ENCODE measurements at places on chromosomes 1 and 21.

- DNase-seq, result no peak
These were observed 8.6 kb upstream of the IER5 start for GRCh38 chr1:181079920-181080319.

- no peak for DNase-seq
These were observed 41.3 kb downstream of the ICOSLG start for GRCh38 chr21:44199448-44199847.

DNA sequence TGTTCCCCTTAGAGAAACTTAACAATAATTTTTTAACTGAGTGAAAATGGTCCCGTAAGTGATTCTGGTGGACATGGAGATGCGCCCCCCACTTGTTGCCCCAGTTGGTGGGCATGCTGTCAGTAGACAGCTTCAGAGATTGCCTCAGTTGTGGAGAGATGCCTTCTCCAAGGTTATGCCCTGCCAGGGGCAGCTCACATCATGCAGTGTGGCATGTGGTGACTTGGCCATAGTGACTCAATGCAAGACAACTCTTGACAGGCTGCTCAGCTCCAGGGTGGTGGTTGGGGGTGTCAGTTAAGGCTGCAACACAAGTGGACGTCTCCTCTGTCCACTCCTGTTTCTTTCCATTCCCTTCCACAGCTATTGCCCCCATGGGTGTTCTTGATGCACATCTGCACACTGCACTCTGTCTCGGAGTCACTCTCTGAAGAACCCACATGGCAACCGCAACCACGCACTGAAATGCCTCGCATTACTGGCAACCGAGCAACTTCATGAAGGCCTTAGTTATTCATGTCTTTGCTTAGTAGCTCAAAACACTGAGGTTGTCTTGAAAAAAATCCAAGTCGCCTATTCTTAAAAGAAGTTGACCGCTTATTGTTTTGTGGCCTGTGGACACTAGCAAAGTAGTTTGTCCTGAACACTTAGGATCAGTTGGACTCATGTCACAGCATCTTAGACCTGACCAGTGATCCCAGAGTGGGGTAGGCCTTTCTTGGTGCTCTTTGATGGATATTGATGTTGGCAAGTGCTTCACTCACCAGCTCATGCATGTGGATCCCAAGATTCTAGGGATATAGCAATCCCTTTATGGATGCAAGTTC lies 54.8 kb upstream of the USP1 start:
- DNase-seq, result no peak

- no peak for DNase-seq
These were observed 37.3 kb upstream of the HTR1D start for GRCh38 chr1:23254584-23254983.

DNA sequence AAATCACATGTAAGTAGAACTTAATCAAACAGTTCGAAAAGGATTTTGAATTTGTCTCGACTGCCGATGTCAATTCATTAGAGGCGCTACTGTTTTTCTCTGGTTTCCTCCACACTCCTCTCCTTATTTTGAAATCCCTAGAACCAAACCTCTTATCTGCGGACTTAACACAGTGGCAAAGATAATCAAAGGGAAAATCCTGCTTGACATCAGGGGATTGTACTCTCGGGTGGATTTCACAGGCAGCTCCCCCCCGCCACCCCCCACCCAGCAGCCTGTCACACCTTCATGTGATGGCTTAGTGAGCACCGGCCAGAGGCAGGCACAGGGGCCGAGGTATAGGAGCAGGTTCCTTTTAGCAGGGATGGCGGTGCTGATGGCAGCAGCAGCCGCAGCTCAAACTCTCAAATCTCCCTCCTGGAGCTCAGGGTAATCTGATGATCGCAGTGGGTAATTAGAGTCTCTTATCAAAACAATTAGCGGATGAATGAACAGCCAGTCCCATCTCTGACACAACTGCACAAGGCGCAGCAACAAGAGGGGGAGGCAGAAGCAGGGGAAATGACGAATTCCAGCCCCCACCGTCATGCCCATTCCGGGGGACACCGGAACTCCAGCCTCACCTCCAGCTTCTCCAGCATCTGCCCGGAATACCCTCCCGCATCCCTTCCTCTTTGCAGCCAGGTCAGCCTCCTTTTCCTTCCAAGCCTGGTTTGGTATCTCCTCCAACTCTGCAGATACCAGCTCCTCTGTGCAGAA lies 80.3 kb downstream of the SSBP3 start:
- no peak for DNase-seq

GRCh38 chr1:156767879-156768604 lies 707 bp downstream of the PRCC start:
- peak; percentile 16 for DNase-seq

DNA sequence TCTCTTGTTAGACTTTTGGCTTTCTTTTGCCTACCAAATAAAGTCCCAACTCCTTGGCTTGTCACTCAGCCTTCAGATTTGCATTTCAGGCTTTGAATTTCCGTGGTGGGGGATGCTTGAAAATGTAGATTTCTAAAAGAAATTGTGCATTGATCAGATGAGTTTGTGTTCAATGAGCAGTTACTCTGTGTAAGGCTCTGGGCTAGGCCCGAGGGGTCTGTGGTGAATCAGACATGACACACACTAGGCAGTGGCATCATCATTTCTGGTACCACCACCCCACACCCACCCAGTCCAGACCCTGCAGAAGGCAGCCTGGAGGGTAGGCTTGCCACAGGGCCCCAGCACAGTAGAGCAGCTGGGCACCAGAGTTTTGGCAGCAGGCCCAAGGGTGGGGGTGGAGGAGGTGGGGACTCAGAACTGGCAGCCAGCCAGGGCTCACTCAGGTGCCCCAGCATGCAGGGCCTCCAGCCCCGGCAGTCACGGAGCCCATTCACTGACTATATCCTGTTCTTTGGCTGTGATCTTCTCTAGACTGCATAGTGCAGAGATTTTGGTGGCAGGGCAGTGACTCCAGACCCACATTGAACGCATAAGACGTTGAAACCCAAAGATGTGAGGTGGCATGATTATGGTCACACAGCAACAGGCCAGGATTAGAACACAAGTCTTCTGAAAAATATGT lies 97.2 kb upstream of the ARTN start:
- DNase-seq, result peak; percentile 53

GRCh38 chr1:181129771-181130606 lies 41.5 kb downstream of the IER5 start:
- DNase-seq, result no peak

DNA sequence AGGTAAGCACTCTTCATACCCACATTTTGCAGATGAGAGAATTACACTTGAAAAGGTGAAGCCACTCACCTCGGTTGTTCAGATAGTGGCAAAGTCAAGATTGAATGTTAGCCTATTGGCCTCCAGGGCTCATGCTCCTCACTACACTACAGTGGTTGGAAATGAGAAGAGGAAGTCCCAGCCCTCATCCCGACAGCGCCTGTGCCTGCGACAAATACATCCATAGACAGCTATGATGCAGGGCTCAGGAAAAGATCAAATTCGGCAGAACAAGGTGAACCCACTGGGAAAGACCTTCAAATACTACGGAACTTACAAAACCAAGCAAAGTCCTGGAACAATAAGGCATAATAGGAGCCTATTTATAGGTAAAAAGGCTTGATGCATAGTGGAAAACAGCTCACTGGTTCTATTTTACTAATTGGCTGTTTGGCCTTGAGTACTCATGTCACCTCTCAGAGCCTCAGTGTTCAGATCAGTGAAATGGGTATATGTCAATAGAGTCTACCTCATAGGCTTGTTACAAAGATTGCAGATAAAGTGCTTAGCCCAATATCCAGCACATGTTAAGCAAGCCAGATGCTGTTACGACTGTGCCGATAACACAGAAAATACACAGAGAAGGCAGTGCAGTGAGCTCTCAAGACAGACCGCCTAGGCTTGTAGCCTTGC lies 3.5 kb downstream of the SPOCD1 start:
- DNase-seq, result no peak

- DNase-seq, result no peak
These were observed 226.2 kb upstream of the IRF2BP2 start for GRCh38 chr1:234836045-234836681.

GRCh38 chr1:168136709-168137514 lies at the start of gene GPR161:
Gene GPR161, minus strand, starts transcription at chr1:168136930. Its CDS starts 32,080 bp downstream, at chr1:168104850.
- no peak for DNase-seq

GRCh38 chr1:62800825-62801306 lies 16.9 kb downstream of the ATG4C start:
- DNase-seq, result no peak

GRCh38 chr1:160636076-160636475 lies 10.8 kb downstream of the SLAMF1 start:
- DNase-seq, result no peak

GRCh38 chr1:97721221-97721620 lies 199.6 kb downstream of the DPYD start:
- no peak for DNase-seq

DNA sequence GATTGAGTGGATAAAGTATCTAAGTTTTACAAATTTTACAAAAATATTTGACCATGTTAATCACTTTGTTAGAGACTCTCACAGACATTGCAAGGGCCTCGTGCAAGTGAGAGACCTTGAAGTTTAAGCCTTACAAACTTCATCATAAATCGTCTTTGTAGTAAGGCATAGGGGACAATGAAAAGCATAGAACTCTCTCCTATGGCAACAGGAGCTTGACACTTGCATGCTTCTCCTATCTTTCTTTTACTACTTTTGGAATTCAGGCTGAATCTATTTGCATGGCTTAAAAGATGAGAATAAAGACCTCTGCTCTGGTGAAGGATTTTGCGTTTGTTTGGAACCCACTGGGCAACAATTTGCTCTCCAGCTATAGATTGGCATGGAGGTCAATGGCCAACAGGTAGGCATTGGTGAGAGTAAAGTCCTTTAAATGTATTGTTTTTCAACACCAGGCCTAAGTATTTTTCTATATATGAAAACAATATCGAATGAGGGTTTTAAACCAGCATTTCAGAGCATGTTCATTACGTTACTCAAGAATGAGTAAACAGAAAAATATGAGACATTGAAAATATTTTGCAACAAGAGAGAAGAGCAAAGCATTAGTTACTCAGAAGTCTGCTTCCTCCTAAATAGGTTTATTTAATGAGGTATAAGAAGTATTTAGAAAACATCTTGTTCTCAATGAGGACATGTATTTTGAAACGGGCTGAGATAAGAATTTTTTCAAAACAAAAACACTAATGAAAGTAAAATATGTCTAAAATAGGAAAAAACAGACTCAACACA lies 192.2 kb downstream of the TGFB2 start:
- DNase-seq, result no peak

GRCh38 chr1:183075861-183076260 lies 52.6 kb downstream of the LAMC1 start:
- DNase-seq, result no peak

DNA sequence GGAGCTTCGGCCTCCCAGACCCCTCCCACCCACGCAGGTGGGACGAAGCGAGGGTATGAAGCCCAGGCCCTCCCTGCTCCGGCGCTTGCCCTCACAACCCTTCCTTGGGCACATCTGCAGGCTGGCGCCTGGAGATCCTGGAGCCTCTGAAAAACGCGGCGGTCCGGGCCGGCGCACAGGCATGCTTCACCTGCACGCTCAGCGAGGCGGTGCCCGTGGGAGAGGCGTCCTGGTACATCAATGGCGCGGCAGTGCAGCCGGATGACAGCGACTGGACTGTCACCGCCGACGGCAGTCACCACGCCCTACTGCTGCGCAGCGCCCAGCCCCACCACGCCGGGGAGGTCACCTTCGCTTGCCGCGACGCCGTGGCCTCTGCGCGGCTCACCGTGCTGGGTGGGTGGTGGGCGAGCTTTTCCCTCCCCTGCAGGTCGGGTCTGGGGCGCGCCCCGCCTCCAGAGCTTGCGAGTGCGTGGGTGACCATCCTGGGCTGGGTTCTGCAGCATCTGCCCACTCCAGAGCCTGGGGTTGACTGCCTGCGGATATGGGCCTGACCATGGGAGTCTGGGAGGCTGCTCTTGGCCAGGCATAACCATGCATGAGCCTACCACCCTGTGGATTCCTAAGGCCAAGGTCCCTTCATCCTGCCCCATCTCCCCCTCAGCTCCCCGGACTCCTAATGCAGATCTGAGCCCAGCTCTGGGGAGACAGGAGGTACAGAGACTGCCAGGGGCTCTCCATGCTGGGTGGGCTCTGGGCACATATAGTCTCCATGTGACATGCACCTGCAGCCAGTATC lies 89.8 kb downstream of the TRIM11 start:
- DNase-seq, result no peak

GRCh38 chr1:226406401-226406881 lies 1.5 kb downstream of the PARP1 start:
- DNase-seq, result no peak

DNA sequence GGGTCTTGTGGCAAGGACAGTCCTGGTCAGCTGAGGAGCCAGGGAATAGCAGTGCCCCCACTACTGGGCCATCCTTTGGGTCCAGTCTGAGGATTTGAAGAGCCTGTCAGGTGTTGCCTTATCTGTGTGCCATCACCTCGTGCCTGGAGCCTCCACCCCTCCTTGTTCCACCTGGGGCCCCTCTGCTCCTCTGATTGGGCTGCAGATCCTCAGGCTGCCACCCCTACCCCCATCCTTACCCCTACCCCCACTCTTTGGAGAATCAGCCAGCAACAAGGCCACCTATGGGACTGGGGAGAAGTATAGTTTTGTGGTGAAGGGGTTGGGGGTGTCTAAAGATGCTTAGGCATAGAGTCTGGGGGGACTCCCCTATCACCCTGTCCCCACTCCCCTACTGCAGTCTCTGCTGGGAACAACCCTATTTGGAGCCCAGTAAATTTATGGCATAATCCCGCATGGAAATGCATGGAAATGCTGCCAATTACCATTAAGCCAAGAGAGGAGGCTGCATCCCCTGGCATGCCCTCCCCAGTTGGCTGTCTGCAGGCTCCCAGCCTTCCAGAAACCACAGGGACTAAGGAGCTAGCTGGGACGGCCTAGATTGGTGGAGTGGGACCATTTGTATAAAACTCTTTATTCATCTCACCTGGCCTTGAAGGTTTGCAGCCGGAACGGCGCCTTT lies 142.7 kb upstream of the CSF3R start:
- DNase-seq, result no peak

DNA sequence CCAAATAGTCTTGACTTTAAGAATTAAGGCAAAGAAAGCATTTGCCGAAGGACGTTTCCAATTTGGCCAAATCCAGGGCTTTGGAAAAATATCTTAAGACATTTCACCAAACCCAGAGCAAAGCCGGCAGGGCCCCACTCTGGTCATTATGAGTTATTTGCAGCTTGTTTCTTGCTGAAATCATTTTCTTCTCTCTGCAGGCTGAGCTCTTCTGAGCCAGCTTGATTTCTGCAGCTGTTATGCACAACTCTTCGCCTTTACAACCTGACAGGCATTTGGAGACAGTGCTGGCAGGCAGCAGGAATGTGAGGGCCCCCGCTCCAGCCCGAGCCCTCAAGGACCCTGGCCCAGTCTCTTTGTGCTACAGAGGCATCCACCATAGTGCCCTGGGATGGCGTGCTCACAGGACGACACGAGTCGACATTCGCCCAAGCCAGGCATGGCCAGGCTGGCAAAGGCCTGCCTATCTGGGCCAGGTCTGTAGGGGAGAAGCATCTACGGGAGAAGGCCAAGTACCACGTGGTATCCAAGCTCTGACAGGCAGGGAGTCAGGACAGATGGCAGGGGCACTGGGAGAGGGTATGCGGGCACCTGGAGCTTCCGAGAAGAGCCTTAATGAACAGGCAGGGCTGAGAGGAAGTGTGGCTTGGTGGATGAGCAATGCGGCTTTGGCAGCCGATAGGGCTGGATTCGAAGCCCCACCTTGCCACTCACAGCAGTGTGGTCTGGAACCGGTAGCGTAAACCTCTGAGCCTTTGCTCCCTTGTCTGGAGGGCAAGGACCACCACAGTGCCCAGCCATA lies 32.3 kb downstream of the SYF2 start:
- DNase-seq, result no peak

GRCh38 chr1:11062965-11063401 lies 3.2 kb upstream of the SRM start:
- DNase-seq, result no peak

GRCh38 chr1:63638471-63638870 lies 45.3 kb downstream of the PGM1 start:
- no peak for DNase-seq

GRCh38 chr21:42007356-42007940 lies 2.7 kb downstream of the ZBTB21 start:
- DNase-seq, result no peak
